ENCODE measurements at places on chromosomes 1 and 21.

- DNase-seq: peak; percentile 54
These were observed 4.3 kb upstream of the MFAP2 start for GRCh38 chr1:16984717-16985116.

- DNase-seq: peak; percentile 63
These were observed 10.9 kb upstream of the C4BPB start for GRCh38 chr1:207077470-207078377.

DNA sequence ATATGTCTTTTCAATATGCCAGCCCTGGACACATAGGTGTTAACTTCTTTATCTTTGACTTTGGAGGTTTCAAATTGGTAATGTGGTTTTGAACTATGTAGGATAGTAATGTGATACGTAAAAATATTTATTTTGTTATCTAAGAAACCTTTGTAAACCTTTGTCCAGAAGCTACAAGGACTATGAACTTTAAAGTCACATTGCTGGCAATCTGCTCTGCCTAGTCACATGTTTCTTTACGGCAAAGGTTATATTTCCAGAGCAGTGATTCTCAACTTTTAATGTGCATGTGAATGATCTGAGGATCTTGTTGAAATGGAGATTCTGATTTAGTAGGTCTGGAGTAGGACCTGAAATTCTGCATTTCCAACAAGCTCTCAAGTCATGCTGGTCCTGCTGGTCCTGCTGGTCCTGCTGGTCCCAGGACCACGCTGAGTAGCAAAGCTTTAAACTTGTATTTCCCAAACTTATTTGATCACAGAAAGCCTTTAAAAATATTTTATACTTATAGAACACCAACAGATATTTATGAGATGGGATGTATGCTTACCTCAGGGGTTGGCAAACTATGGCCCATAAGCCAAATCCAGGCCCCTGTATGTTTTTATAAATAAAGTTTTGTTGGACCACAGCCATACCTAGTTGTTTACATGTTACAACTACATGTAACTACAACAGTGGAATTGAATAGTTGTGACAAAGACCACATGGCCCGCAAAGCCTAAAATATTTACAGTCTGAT lies 57.9 kb upstream of the QSOX1 start:
- no peak for DNase-seq

- DNase-seq: no peak
These were observed 164.1 kb downstream of the GALNT2 start for GRCh38 chr1:230230948-230231773.

- DNase-seq: no peak
These were observed 85.1 kb downstream of the PCSK9 start for GRCh38 chr1:55124470-55124869.

DNA sequence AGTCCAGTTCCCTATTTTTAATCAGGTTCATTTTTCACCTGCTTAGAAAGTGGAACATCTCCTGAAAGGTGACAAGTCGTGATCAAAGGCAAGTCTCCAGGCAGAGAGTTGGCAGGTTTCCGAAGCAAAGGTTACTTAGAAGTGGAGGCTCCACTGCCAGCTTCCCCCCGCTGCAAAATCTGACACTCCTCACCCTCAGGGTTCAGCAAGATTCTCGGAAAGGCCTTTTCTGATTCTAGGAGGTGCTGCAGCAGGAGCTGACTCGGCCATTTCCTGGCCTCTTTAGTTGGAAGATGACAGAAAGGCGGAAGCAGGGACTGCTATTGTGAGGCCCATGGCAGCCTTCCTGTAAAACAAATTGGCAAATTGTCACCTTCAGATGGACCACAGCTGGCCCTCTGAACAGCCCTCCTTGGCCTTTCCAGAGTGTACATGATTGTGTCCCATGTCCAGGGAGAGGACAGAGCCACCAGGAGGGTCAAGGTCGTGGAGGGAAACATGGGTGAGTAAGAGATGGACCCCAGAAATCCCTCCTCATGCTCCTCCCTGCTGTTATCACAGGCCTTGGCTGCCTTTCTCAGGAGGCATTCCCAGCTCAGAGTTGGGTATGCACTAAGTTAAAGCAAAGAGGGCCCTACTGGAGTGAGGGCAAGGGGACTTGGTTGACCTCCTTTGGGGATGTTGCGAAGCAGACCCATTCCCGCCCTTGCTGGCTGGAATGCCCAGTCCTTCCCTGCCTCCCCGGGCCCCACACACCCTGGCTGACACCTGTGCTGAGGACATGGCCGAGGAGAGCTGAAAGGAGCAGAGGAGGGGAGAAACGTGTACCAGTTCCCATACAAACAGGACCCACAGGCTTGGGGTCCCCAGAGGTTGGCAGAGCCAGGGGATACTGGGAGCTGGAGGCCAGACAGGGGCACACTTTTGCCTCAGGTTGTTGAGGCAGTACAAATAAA lies 115.5 kb upstream of the IRF2BP2 start:
- DNase-seq: peak; percentile 63

GRCh38 chr1:46065405-46065804 lies 67.0 kb downstream of the PIK3R3 start:
- no peak for DNase-seq

Measured in heart left ventricle (tissue), 16 donors.